NCI-H1092 (cell line): ENCODE measurements at places on chromosomes 7 and 10.

- DNase-seq: no peak
Measured at GRCh38 chr7:24233386-24233785, 50.6 kb upstream of the NPY start.

DNA sequence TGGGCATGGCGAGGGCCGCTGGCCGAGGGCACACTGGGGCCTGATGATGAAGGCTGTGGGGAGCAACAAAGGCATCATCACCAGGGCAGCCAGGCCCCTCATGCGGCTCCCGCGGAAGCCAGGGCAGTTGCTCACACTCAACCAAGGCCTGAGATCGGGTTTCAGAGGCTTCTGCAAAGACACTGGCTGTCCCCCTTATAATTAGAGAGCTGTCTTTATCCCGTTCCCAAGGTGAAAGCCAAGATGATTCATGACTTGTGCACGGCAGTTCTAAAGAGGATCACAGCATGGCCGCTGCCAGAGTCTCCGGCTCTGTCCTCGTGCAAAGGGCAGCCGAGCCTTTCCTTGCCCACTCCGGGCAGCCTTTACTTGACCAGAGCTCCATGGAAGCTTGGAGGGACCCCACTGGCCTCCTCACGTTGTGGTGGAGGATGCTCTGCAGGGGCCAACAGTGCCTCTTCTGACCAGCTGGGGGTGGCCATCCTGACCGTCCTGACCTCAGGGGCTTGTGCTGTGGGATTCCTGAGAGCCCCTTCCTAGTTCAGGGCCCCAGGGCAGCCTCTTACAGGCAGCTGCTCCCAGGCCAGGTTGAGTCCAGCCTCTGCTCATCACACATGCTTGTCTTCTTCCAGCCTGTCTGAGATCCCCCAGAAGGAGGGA, 82.3 kb downstream of the PRKAG2 start:
- DNase-seq: no peak

- DNase-seq: no peak
Measured at GRCh38 chr7:96979551-96980276, 25.6 kb upstream of the DLX6 start.

GRCh38 chr7:467856-468545, 51.6 kb downstream of the PDGFA start:
- no peak for DNase-seq

- DNase-seq: no peak
Measured at GRCh38 chr10:125084191-125084613, 76.2 kb downstream of the CTBP2 start.

- peak; percentile 20 for DNase-seq
Measured at GRCh38 chr7:24477398-24478136, 95.7 kb upstream of the PALS2 start.

GRCh38 chr7:74671602-74672001, 14.1 kb downstream of the GTF2I start:
- DNase-seq: no peak

GRCh38 chr7:151008511-151009323, 15.6 kb downstream of the ATG9B start:
- no peak for DNase-seq

- no peak for DNase-seq
Measured at GRCh38 chr7:80731281-80731680, 92.8 kb downstream of the CD36 start.

DNA sequence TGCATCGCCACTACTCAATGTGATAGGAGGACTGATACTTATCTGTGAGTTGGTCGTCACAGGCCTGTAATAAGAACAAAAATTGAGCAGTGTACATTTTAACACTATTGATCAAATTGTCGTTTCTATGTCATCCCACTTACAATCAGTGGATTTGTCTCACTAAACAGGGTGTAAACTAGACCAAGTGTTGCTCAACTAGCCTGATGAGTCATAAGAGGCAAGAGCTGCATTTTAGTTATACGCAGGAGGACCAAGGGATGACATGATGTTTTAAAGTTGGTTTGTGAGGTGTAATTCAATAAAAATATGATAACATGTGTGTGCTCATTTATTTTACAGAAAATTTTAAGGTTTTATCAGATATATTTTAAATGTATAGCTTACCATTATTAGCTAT, 1239.2 kb downstream of the REEP3 start:
- DNase-seq: no peak

DNA sequence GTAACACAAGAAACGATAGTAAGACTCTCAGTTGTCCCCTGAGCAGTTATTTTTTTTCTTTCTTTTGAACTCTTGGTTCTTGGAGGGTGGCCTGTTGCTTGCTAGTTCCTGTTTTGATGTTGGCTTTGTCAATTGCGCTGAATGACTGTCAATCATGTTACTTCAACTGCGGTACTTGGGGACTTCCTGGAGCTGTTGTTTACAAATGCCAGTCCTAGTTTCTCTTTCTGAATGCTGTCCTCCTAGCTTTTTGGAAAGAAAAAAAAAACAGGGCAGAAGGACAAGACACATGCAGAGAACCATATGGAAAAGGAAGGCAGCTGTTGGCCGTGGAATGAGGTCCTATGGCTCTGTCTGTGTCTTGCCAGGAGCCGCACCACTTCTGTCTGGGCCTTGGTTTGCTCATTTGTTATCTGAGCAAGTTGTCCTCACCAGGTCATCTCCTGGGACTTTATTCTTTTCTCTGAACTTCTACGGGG, 7.0 kb upstream of the PDCD4 start:
- no peak for DNase-seq

- no peak for DNase-seq
Measured at GRCh38 chr7:77819021-77819420, 20.4 kb downstream of the PHTF2 start.

DNA sequence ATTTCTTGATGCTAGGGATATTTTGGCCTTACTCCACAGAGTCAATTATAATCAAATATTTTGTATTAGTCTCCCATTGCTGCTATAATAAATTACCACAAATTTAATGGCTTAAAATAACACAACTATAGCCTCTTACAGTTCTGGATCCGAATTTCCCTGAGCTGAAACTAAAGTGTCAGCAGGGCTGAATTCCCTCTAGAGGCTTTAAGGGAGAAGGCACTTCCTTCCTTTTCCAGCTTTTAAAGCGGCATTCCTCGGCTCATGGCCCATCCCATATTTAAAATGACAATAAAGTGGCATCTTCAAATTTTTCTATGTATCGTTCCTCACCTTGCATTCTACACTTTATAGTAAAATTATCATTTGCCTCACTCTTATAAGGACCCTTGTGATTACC, 421.4 kb upstream of the ZWINT start:
- DNase-seq: no peak

GRCh38 chr10:132355297-132355696, 23.3 kb downstream of the LRRC27 start:
- DNase-seq: no peak

DNA sequence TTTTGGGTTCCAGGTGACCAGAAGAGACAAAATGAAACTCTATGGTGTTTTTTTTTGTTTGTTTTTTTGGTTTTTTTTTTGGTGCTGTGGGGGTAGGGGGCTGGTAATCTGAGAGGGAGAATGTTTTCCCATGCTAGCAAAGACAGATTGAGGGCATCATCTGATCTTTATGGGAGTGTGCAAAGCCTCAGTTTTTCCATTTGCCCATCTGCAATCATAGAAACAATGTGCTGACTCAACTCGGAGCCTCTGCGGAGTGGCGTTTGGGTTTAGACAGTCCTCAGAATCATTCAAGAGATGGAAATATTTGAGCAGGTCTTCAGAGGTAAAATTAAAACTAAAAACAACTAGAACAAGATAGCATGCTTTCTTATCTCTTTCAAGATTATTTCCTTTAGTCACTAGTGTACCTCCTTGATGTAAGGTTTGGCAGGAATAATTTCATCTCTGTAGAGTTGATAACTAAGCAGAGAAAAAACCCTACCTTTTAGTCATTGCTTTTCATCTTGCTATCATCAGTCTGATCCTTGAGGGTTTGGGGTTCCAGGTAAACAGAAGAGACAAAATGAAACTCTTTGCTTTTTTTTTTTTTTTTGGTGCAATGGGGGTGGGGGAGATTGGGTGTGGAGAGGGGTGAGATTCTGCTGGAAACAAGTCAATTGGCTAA, 18.0 kb downstream of the CNNM2 start:
- no peak for DNase-seq

GRCh38 chr10:77165445-77166208, 472.0 kb downstream of the KCNMA1 start:
- peak; percentile 58 for DNase-seq

DNA sequence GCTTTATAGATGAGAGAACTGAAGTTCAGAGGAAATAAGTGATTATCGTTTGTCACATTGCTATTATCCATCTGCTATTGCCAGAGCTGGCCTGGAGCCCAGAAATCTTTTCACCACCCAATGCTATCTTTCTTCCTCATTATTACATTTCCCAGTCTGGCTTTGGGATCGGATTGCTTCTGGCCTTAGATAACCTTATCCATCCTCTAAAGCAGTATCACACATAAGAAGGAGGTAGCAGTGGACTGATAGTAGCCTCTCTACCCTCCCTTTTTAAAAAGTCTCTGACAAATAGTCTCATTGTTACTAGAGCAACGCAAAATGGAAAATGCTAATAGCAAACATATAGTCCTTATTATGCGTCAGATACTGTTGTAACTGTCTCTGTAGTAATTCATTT, 1.3 kb upstream of the CLDN12 start:
- DNase-seq: peak; percentile 81

- DNase-seq: peak; percentile 5
Measured at GRCh38 chr10:31929261-31930022, 811 bp upstream of the ARHGAP12 start.
